ENCODE measurements at places on chromosomes 2 and 18.

- no peak for DNase-seq
Measured at GRCh38 chr2:2886922-2887321, 490.7 kb downstream of the EIPR1 start.

- DNase-seq: no peak
Measured at GRCh38 chr2:142944721-142945120, 67.3 kb downstream of the KYNU start.

DNA sequence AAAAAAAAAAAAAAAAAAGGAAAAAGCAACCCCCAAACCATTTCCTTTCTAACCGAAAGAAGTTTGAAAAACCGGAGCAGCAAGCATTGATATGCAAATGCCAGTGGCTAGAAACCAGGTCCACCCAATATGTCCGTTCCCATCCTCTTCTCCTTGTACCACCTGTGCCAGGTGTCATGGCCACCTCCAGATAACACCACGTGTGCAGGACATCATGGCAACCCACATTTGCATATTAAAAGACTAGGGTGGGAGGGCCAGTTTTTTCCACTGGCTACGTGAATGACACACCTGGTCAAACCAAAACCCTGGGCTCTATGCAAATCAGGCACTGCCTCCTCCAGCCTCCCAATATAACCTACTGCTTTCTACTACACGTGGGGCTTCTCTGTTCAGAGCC, 303.3 kb upstream of the GULP1 start:
- DNase-seq: no peak

- no peak for DNase-seq
Measured at GRCh38 chr2:101349893-101350662, 37.2 kb downstream of the CREG2 start.

- no peak for DNase-seq
Measured at GRCh38 chr2:158923180-158923594, 45.3 kb upstream of the TANC1 start.

GRCh38 chr2:9984217-9984739, 32.8 kb downstream of the GRHL1 start:
- no peak for DNase-seq

GRCh38 chr2:28395334-28396061, 2.8 kb downstream of the FOSL2 start:
- DNase-seq: no peak

GRCh38 chr2:54423213-54423612, 32.9 kb upstream of the SPTBN1 start:
- DNase-seq: no peak

- no peak for DNase-seq
Measured at GRCh38 chr2:165610591-165611029, 141.1 kb downstream of the CSRNP3 start.

DNA sequence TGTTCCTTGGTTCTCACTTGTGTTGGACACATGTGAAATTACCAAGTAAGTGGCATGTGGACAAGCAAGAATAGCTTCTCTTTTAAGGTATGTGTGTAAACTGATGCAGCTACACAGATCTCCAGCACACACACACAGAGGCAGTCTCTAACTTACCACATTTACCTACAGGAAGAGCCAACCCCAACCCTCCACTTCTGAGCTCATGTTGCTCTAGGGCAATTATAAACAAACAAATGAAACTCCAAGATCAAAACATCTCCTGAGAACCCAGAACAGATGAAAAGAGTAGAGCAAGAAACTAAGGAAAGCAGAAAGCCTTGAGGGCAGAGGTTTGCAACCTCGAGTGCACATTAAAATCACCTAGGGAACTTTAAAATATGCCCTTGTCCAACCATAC, 16.0 kb upstream of the TMEM37 start:
- DNase-seq: no peak

- DNase-seq: no peak
Measured at GRCh38 chr2:75284345-75284744, 85.0 kb upstream of the TACR1 start.

DNA sequence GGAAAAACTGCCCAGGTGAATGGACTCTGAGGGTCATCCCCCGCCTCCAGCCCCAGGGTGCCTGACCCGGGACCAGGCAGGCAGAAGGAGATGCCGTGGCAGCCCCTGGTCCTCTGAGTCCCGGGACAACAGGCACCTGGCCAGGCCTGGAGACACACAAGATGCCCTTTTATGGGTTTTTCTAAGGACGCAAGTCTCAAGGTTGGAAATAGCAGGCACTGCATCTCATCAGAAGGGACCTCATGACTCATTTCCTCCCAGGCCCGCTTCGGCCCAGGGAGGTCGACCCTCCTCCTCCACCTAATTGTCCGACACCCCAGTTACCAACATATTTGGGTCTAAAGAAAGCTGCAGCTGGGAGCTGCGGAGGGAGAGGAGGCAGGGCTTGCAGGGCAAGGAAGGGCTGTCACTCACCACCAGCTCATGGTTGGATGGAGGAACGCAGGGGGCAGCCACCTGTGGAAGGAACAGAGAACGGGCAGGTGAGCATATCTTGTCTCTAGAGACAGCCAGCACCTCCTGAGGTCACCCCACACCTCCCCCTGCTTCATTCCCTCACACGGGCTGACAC, 82.9 kb downstream of the TNS1 start:
- DNase-seq: no peak

DNA sequence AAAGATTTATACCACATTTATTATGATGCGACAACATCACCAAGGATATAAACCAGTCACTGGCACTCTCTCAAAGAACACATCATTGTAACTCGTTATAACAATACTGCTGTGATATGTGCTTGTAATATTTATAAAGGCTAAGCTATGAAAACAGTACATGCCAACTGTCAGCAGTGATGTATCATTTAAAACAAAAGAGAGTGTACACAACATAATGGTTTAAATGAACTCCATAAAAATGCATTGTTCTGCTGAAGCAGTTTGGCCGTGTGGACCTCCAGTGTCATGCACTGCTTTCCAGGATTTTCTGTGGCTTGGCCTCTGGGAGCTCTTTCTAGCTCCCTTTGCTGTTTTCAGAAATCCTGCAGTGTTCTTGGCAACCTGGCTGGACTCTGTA, 215.6 kb downstream of the MTX2 start:
- DNase-seq: no peak

- no peak for DNase-seq
Measured at GRCh38 chr2:196601430-196602306, 37.8 kb upstream of the CCDC150 start.

DNA sequence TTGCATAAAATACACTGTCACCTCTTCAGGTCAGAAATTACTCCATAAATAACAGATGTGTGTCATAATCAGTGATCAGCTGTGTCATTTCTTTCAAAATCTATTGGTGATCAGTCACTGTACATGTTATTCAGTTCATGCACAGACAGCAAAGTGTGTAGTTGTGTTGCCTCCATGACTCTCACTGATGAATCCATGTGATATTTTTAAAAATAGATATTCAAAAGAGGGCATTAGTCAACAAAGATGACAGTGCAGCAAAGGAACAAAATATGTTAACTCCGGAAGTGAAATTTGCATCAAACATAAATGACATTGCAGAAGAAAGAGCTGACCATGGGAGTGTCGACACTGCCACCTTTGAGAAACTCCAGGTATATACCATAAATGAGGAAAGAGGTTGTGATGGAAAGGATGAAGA, 17.1 kb upstream of the MCM6 start:
- no peak for DNase-seq

Measured in activated T-cell treated with anti-CD3 and anti-CD28 coated beads, Interleukin-2, amount 50 U/mL, for 72 hours (primary cell).